LHCN-M2 (cell line): ENCODE measurements at places on chromosomes 12 and 14.

DNA sequence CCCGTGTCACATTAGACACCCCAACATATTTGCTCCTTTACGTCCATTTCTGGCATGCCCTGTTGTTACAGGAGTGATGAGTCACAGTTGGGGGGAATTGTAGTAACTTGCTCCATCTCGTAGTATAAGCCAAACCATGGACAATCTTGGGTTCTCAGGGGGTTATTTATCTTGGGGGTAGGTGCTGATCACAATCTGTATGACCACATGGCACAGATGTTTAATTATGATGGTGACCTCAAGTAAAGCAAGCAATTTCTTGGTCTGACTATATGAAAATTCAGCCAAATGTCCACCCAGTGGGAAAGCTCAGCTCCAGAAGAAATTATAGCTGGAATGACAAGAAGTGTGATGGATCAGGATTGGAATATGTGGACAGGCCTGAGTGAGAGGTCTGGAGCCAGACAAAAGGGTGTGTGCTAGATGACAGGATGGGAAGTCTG is 32.1 kb upstream of the STON2 start:
- DNase-seq: peak; percentile 39

- peak; percentile 93 for DNase-seq
Measured at GRCh38 chr12:69585189-69586062, at the start of gene CCT2. Gene CCT2 (plus strand): TSS chr12:69585459. CDS start chr12:69585522, 63 bp downstream.

DNA sequence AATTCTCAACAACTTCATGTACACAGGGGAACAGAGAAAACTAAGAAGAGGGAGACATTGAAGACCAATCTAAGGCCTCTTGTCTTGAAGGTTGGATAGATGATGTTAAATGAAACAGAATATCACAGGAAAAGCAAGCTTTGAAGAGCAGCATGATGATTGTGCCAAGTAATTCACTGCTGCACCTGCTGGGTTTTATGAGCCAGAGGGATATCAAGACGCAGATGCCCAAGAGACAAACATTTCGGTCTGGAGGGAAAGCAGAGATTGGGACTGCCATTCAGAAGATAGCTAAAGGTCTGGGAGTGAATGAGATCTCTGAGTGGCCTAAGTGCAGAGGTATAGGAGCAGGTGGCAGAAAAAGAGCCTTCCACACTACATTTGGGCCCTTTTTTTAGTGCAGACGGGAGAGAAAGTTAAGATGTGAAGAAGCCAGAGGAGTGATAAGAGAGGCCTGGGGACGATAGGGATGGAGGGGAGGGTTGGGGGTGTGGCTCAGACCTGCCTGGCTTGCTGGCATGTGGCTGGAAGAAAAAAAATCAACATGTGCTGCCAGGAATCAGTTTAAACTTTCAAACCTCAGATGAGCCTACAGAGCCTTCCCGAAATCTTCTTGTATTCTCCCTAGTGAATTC is 200.6 kb downstream of the AEBP2 start:
- no peak for DNase-seq

DNA sequence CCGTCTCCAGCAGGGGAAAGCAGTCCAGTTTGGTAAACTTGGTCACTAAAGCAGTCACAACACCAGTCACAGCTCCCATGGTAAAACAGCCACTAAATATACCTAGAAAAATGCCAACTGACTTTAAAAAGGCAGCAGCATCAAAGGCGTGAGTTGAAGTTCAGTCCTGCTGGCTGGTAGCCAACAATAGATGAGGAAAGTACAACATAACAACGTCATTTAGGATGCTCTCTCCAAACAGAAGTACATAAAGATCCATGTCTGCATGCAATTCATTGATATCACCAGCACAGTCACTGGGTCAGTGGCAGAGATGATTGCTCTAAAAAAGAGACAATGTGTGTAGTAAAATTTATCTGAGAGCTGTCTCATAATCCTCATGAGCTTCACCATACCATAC is 59.3 kb upstream of the TMPO start:
- no peak for DNase-seq

DNA sequence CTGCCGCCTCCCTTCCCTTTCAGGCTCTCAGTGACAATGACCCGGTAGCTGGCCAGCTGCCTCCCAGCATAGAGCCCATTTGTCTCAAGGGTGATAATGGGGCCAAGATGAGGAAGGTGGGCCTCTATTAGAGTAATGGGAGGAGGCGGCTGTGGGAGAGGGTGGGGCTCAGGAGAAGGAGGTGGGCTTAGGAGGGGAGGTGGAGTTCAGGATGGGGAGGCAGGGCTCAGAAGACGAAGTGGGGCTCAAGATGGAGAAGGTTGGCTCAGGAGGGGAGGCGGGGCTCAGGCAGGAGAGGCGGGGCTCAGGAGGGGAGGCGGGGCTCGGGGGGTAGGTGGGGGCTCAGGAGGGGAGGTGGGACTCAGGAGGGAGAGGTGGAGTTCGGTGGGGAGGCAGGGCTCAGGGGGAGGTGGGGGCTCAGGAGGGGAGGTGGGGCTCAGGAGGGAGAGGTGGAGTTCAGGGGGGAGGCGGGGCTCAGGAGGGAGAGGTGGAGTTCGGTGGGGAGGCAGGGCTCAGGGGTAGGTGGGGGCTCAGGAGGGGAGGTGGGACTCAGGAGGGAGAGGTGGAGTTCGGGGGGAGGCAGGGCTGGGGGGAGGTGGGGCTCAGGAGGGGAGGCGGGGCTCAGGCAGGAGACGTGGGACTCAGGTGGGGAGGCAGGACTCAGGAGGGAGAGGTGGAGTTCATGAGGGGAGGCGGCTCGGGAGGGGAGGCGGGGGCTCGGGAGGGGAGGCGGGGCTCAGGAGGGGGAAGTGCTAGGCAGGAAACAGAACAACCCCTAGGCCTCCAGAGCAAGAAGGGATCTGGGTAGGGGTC is 36.8 kb downstream of the IQSEC3 start:
- no peak for DNase-seq

- no peak for DNase-seq
Measured at GRCh38 chr12:113276946-113277500, 55.8 kb downstream of the TPCN1 start.

- no peak for DNase-seq
Measured at GRCh38 chr12:41327096-41327895, 139.2 kb downstream of the PDZRN4 start.

DNA sequence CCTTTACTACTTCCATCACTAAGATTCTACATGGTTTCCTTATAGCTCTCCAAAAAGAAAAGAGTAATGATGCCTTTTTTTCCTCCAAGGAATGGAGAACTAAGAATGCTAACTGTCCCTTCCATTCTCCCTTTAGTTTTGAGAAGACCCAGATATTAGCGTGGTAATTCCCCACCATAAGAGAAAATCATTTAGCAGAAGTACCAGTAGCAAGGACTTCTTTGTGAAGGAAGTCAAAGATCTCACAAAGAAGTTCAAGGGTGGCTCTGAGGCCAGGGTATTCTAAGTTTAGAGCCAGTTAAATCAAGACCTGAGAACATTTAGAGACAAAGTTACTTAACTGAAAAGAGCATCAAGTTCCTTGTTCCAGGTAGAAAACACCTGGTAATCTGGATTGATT is 7.3 kb downstream of the USP15 start:
- DNase-seq: no peak

DNA sequence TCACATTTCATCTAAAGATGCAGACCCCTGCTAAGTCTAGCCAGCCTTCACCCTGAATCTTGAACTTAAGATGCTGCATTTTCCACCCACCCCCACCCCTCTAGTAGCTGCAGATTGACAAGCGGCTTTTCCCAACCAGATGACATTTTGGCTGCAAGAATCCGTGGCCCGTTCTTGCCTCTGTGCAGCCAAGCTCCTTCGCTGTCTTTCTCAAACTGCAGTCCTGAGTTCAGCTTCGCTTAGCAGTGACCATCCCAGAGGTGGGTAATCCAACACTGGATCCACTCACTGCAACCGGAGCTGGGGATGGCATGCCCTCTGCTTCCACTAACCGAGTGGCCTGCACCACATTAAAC is 765 bp upstream of the NFYB start:
- DNase-seq: no peak

DNA sequence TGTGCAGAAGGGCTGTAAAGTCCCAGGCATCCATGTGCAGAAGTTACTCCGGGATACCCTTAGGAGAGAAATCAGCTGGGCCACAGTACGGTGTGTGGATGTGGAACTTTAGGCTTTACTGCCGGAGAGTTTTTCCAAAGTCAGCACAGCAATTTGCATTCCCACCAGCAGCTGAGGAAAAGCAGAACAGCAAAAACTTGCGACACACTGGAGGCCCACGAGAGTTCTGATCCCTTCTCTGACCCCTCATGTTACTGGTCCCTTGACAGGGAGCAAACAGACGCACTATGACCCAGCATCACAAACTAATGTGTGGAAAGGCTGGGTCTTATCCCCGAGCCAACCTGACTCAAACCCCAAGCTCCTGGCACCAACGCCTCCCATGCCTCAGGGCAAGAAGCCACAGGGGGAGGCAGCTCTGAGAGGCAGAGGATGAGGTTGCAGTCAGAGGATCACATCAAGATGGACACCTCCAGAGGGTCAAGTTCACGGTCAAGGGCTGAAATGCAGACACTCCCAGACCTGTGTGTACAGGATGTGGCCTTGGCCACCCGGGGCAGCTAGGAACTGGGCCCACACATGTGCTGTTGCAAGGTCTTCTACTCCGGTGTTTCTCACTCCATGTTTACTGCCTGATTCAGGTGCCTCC is 38.6 kb downstream of the CCDC88C start:
- no peak for DNase-seq

GRCh38 chr12:70365648-70366518 is at the start of gene KCNMB4:
Gene KCNMB4 (plus strand): TSS chr12:70366290. CDS start chr12:70366735, 445 bp downstream.
- DNase-seq: peak; percentile 48

DNA sequence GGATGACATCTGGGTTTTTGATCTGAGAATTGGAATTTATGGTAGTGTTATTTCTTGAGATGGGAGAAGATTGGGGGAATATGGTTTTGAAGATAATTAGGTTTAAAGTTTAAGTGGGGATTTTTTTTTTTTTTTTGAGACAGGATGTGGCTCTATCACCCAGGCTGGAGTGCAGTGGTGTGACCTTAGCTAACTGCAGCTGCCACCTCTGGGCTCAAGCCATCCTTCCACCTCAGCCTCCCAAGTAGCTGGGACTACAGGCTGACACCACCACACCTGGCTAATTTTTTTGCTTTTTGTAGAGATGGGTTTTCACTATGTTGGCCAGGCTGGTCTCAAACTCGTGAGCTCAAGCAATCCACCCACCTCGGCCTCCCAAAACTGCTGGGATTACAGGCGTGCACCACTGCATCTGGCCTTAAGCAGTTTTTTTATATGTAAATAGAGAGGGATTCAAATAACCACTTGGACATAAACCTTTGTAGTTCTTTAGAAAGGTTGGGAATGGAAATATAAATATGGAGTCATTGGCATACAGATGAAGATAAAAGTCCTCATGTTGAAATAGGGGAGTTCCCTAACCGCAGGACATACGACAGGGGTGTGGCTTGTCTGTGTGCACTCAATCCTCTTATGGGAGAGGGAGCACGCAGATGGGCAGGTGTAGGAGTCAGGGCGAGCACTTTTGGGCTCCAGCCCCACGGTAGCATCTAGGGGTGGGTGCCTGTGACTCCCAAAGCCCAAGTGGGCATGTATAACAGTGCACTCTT is 4.7 kb downstream of the LIN52 start:
- no peak for DNase-seq

- no peak for DNase-seq
Measured at GRCh38 chr12:106149096-106149784, 10.5 kb upstream of the NUAK1 start.

GRCh38 chr12:69464428-69464827 is 5.8 kb upstream of the FRS2 start:
- DNase-seq: no peak

DNA sequence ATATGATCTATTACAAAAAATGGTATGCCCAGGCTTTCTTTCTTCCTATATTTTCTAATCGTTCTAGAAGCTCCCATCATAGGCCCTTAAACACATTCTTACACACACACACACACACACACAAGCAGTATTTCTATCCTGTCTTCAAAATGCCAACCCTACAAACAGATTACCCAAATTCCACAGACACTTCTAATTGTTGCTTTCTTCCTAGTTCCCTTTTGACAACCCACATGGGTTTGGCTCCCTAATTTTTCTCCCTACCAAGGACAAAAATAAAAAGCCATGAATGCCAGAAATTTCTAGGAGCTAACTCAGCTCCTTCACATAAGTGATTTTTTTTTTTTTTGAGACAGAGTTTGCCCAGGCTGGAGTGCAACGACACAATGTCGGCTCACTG is 60.3 kb upstream of the NTF3 start:
- DNase-seq: no peak
